ENCODE measurements at places on chromosomes 16 and 17. TPM values are rescaled to one million over a fixed set of nuclear protein-coding genes. Genes with fewer than 3 reads are reported as not detected.

GRCh38 chr17:17503566-17504130 lies 7.5 kb upstream of the RASD1 start:
- no peak for DNase-seq

DNA sequence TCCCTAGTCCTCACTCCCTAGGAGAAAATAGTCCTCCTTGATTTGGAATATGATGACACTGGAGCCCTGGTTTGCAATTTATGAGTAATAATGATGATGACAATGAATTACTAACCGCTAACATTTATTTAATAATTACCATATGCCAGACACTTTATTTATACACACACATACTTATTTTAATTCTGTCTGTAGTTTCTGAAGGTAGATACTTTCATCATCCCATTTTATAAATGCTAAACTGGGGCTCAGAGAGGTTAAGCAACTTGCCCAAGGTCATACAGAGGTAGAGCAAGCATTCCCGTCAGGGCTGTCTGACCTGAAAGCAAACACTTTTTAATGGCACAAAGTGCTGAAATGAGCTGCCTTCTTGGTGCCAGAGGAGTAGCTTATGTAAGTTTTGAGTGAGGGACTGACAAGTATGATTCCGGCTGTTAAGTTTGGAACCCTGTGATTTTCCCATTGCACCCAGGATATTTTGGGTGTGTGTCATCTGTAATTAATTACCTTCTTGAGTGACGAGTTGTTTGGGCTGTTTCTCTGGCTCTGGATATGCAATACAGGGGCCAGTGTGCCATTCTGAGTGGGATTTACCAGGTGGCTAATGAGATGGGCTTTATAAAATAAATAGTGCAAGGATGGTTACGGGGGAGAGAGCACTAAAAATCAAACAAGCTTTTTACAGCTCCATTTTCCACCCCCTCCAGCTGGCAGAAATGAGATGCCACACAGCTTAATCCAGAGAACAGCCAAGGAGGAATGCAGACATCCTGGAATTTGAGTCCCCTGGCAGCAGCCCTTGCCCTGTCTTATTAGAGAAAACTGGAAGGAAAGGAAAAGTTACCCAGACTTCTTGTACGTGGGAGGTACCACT lies 211.8 kb downstream of the SNX29 start:
- DNase-seq, result no peak

DNA sequence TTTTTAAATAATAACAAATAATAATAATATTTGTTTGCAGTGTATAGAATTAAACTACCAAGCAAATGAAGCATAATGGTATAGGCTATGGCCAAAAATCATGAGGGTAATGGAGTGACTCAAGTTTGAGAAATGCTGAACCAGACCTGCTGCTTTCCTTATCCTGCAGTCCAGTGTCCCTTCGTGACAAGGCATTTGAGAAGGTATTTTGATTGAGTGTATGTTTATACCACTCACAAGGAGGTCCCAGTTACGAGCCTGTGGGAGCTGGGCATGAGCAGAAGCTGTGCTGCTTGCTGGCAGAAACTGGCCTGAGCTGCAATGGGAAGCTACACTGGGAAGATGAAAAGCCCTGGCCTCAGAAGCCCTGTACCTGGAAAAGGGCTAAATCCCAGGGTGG lies 50.3 kb downstream of the GNAO1 start:
- no peak for DNase-seq

DNA sequence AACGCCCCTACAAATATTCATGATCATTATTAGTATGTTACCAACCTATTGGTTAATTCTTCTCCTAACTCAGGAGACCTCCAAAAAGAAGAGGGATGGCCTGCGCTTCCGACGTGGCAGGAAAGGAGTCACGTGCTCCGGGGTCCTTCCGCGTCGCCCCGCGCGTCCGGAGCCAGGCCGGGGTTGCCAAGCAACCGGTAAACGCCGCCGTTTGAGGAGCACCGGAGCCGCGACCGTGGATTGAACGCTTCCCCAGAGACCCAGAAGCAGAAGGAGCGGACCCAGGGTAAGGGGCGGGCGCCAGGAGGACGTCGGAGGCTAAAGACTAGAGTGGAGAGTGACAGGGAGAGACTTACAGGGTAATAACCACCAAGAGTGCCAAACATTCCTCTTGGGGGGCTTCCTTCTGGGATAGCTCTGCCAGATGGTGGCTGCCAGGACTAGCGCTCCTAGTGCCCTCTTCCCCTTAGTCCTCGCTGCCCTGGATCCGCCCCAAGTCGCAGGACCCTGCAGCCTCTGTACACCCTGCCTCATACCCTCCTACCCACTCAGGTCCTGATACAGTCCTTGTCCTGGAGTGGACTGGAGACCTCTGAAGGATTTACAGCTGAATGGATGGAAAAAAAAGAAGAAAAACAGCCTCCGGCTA lies at the start of gene DNAI2:
TSS of gene DNAI2 (plus strand) at position 175 of the 649 bp plus-strand sequence. CDS start 7,584 bp downstream, outside the sequence.
- no peak for DNase-seq

DNA sequence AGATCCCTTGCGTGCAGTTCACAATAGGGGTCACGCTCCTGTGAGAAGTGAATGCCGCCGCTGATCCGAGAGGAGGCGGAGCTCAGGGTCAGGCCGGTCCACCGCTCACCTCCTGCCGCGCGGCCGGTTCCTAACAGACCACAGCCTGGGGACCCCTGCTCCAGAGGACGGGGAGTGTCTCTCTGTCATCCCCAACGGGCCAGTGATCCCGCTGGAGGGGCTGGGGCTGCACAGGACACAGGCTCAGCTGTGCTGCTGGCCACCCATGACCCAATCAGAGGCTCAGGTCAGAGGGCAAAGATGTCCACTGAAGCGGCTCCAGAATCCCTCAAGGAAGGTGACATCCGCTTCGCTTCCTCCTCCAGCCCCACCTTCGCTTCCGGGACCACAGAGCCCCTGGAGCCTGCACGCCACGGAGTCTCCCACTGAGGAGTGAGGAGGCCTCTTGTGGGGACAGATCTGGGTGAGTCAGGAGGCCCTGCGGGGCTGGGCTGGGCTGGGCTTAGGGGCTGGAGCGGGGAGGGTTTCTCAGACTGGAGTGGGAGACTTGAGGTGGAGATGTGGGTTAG lies 115.4 kb downstream of the METRNL start:
- no peak for DNase-seq

DNA sequence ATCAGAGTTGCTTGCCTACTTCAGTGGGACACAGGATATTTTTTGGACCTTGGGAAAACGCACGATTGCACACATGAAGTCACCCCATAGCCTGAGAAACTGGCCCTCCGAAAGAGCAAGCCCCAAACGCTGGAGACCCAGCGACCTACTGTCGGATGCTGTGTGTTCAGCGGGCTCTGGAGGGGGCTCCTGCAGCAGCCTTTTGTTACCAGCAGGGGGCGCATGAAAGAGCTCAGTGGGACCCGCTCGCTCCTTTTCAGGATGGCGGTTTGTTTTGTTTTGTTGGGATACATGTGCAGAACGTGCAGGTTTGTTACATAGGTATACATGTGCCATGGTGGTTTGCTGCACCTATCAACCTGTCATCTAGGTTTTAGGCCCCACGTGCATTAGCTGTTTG lies 28.4 kb downstream of the MYH3 start:
- no peak for DNase-seq

- DNase-seq, result no peak
Observed at GRCh38 chr16:82651921-82652601, 25.3 kb downstream of the CDH13 start.

DNA sequence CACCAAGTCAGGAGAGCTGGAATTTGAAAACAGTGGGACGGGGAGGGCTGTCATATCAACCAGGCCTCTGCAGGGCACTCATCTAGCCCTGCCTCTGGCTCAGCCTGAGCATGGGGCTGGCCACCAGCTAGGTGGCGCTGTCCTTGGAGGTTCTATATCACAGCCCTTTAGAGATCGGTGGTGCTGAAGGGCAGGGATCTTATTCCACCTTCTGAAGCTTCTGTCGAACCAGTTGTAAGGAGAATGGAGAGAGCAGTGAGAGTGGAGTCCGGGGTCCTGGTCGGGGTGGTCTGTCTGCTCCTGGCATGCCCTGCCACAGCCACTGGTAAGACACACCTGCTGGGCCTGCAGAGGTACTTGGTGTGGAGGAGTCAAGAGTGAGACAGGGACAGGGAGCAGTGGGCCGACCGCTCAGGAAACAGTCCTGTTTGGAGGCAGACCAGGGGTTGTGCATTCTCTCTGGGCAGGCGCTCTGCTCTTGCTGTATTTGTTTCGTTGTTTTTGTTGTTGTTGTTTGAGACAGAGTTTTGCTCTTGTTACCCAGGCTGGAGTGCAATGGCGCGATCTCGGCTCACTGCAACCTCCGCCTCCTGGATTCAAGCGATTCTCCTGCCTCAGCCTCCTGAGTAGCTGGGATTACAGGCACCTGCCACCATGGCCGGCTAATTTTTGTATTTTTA lies at the start of gene CES3:
TSS of gene CES3 (plus strand) at position 202 of the 680 bp plus-strand sequence. CDS start at position 244, 42 bp downstream.
- DNase-seq, result peak; percentile 75

- DNase-seq, result no peak
Observed at GRCh38 chr17:57480438-57481196, 224.3 kb downstream of the MSI2 start.

- DNase-seq, result no peak
Observed at GRCh38 chr16:88613293-88613692, 25.1 kb upstream of the IL17C start.

DNA sequence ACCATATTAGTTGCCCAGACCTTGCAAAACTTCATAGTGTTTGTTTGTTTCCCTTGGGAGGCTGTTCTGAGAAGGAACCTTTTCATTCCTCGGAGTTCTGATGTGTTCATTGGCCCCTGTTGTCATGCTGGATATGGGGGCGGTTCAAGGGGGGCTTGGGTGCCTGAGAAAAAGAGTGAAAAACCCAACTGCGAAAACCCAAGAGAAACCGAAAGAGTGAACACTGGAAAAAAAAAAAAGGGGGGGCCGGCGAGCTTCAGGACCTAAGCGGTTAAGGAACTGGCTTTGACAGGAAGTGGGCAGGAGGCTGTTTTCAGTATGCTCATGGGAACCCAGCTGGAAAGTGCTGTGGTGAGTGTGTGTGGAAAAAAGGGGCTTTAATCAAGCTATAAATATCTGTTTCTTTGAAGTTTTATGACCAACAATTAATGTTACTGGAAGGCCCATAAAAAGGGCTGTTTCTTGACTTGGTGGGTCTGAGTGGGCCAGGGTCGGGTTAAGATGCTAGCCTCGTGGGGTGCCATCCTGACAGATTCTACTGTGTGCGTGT lies 510.7 kb downstream of the MAF start:
- no peak for DNase-seq

GRCh38 chr16:2770057-2770951 lies 6.8 kb downstream of the ELOB start:
- no peak for DNase-seq

DNA sequence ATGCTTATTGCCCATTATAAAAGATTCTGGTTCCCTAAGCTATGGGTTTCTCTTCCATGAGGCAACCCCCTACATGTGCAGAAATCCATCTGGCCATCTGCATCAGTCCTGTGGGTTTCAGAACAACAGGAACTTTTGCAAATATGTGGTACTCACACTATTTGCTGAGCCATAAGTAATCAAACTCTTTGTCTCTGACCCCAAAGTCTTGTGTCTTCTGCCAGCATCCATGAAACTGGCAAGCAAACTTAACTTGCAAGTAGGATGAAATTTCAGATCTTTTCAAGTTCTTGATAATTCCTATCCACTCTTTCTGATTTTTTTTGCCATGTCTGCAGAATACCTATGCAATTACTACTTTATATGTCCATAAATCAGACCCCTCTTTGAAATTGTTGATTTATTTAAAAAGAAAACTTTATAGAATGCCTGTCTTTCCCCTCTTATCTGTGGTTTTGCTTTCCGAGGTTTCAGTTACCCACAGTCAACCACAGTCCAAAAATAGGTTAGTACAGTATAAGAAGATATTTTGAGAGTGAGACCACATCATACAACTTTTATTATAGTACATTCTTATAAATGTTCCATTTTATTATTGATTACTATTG lies 158.4 kb upstream of the IRX3 start:
- no peak for DNase-seq

The PPM1E gene
- 0.02 TPM for total RNA-seq

The BIRC5 gene
- 140 TPM for total RNA-seq

The CTRB2 gene
- 10.0 TPM for total RNA-seq

The LONP2 gene
- total RNA-seq, result 46.8 TPM

The SLC5A10 gene
- total RNA-seq, result not detected

The RHOT2 gene
- 98.5 TPM for total RNA-seq

The PNMT gene
- not detected for total RNA-seq

The TEX19 gene
- total RNA-seq, result 2.1 TPM

The NPIPA1 gene
- 93.4 TPM for total RNA-seq

The CFAP20 gene
- 59.7 TPM for total RNA-seq

The TOM1L1 gene
- 70.8 TPM for total RNA-seq

The CDK5R1 gene
- total RNA-seq, result 5.4 TPM
